ENCODE measurements at places on chromosomes 13 and 19.

DNA sequence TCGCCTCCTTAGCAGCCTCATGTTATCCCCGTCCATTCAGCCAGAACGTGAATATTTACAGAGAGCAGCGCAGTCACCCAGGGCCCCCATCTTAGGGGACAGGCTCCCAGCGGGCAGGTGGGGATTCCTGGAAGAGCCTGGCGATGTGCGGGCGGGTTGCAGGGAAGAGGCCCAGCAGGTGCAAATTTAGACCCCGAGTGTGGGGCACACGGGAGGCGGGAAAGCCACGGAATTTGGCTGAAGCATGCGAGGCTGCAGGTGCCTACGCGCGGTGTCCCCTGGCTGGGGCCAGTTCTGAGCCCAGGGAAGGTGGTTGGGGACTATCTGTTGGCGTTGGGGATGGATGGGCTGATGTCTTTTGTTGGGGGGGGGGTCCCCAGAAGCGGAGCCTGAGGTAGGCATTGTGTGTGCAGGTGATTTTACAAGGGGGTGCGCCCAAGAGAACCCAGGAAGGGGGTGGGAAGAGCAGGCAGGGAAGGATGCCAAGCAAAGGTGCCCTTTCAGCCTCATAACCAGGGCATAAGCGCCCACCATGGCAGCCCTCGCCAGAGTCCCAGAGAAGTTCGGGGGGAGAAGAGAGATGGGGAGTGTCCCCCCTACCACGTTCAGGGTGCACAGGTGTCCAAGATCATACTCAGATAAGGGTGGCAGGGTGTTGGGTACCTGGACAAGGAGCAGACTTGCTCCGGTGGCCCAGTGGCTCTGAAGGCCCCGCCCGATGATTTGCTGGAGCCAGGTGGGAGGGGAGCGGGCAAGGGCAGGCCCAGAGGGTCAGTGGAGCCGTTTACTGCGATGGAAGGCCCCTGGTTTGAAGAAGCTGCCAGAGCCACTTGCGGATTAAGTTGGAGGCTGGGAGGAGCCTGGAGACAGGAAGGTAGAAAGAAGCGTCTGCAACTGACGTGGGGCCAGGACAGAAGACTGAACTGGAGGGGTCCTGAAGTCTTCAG is 1.2 kb downstream of the TPGS1 start:
- no peak for DNase-seq

- DNase-seq, result no peak
Measured at GRCh38 chr19:53826876-53827275, 2.8 kb upstream of the NLRP12 start.

- no peak for DNase-seq
Measured at GRCh38 chr13:27026396-27026795, 145.2 kb downstream of the USP12 start.

GRCh38 chr19:21677696-21678418 is 89.5 kb downstream of the ZNF100 start:
- DNase-seq, result no peak

DNA sequence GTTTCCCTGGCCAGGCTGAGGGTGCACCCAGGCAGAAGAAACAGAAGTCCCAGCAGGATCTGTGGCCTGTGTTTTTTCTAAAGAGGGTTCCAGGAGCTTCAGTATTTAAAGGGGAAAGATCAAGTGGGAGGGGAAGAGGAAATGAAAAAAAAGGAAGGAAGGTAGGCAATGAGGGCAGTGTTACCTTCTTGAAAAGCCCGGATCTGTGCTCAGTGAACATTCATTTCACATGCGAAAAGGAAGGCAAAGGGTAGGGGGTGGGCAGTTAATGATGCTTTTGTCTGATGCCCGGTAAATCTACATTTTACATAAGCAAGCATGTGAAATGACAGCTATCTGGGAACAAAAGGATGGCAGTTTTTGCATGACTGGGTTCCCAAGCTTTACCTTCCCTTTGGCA is 326.2 kb downstream of the UQCRFS1 start:
- DNase-seq, result no peak
